T-cell (primary cell): ENCODE measurements at places on chromosomes 13 and 19.

GRCh38 chr13:26628706-26629105 is 71.2 kb downstream of the WASF3 start:
- DNase-seq, result no peak

GRCh38 chr19:12953138-12953798 is 3.8 kb downstream of the GADD45GIP1 start:
- no peak for DNase-seq

DNA sequence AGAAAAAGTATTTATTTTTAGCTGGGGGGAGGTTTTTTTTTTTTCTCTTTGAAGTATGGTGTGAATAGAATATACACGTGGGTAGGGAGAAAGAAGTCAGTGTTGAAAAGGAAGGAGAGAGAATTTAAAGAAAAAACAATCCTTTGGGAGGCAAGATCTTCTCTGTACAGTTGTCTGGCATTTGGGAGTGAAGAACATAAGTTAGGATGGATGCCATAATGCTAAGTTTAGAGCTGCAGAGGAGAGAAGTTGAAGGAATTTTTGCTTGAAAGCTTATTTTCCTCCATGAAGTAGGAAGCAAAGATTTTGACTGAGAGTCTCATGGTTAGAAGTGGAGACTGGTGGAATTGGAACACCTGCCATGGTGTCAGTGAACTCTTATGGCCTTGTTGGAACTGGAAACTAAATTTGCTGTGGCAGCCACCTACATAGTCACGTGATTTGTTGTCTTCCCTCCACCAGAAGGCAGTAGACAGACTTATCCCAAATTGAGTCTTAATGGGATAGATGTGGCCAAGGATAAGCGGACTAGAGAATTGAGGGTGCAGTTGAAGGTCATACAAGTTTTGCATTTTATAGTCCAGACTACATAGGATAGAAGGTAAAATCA is 22.0 kb downstream of the NDFIP2 start:
- no peak for DNase-seq

- no peak for DNase-seq
Measured at GRCh38 chr19:50745221-50745620, 22.1 kb downstream of the CLEC11A start.

DNA sequence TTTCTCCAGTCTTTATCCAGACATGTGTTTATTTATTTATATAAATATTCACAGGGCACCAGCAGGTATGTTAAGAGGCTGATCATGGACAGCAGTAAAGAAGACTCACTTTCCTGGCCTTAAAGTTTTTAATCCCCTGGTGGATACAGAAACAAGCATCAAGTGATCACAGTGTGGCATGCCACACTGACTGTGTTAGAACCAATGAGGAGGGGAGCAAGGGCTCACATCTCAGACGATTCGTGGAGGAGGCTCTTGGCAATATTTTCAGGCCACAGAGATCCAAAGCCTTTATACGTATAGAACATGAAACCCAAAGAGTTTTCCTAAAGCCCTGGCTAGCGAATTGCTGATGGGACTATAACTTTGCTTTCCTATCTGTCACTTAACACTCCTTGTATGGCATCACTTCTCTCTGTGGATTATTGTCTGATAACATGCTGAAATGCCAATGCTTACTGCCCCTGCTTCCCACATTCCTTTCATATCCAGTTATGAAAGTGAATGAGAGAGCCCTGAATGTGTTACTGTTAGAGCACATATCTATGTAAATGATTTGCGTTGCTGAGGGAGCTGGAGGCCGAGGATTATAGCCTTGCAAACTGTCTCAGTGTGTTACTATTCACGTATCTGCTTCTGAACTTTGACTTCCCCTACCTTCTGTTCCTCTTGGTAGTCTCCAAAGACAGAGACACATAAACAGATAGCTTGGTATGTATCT is 37.6 kb downstream of the POLR1D start:
- DNase-seq, result no peak

GRCh38 chr13:85582890-85583289 is 216.3 kb downstream of the SLITRK6 start:
- no peak for DNase-seq

- no peak for DNase-seq
Measured at GRCh38 chr19:10805065-10805757, 30.8 kb downstream of the TMED1 start.

- DNase-seq, result no peak
Measured at GRCh38 chr13:97938706-97939475, 14.6 kb upstream of the IPO5 start.

GRCh38 chr13:111550062-111550461 is 229.6 kb downstream of the TEX29 start:
- no peak for DNase-seq

DNA sequence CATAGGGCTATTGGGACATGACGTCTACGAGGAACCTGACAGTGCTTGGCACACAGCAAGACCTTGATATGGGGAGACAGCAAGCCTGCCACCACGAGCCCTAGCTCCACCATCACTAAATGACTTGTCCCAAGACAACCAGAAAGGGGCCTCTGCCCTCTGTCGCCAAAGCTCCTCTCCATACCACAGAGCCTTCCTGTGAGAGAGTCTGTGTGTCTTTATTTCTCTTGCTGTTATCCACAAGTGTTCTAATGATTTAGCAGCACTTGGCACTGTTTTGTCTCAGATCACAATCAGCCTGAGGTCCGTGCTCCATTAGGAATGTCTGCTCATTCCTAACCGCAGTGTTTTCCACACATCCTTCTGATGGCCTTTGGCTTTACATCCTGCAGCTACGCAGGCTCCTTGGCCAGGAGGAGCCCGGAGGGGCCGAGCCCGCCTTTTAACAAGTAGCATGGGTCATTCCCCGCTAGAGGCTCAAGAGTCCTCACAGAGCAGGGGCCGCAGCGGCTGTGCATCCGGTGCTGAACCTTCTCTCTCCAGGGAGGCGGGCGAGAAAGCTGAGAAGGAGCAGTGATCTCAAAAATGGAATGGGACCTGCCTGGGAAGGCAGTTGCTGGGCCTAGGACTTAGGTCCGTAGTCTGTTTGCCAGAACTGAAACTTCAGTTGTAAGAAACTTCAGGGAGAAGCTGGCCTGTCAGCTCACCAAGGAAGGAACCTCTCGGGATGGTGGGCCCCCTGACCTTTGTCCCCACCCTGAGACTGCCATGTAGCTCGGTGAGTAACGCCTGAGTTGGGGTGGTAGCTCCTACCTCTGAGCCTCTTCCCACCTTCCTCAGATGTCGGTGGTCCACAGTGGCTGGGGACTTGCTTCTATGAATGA is 61.1 kb upstream of the HMGB1 start:
- no peak for DNase-seq

GRCh38 chr13:22425087-22425486 is 754.2 kb downstream of the FGF9 start:
- DNase-seq, result no peak
